Fibroblast of skin of right quadriceps (primary cell): ENCODE measurements at places on chromosomes 16 and 17.

DNA sequence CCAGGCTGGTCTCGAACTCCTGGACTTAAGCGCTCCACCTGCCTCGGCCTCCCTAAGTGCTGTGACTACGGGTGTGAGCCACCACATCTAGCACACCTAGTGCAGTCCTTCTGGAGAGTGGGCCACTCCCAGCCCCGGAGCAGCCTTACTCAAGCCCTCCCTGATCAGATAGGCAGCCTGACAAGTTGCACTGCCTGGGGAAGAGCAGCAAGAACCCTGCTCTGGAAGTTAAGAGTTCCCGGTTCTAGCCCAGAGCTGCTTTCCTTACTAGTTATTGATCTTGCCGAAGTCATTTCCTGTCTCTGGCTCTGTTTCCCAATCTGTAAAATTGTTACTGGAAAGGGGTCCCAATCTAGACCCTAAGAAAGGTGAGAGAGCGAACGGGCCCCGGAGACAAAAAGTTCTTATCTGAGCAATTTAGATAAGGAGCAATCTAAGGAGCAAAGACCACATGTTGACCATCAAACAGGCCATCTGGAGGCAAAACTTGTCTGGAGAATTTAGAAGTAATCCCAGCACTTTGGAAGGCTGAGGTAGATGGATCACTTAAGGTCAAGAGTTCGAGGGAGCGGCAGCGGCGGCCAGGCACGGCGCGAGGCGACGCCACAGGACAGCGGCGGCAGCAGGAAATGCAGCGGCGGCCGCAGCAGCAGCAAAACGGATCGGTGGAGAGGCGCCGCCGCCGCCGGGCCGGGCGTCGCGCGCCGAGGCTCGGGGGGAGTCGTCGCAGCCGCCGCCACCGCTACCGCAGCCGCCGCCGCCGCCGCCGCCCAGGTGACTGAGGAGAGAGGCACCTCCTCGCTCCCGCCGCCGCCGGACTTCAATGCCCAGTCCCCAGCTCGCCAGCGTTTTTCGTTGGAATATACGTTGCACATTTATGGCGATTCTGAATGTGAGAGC lies 4.3 kb upstream of the NAGLU start:
- no peak for DNase-seq

GRCh38 chr17:57607553-57608120 lies 137.5 kb downstream of the CCDC182 start:
- no peak for DNase-seq

GRCh38 chr16:8571061-8571596 lies 19.2 kb downstream of the TMEM114 start:
- DNase-seq = peak; percentile 60

DNA sequence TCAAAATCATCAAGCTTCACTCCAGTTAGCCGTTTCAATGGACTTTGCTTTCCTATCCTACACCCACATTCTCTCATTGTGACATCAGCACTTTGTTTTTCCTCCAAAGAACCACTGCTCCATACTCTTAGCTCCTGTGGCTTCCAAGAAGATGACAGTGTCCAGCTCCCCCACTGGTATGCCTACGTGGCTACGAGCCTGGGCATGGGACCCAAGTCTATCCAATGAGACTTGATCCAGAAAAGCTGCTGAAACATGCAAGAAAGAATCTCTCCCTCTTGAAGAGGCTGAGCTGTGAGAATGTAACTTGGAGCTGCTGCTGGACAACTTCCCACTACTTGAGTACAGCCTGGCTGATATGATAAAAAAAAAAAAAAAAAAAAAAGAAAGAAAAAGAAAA lies 9.4 kb downstream of the TOX3 start:
- no peak for DNase-seq

DNA sequence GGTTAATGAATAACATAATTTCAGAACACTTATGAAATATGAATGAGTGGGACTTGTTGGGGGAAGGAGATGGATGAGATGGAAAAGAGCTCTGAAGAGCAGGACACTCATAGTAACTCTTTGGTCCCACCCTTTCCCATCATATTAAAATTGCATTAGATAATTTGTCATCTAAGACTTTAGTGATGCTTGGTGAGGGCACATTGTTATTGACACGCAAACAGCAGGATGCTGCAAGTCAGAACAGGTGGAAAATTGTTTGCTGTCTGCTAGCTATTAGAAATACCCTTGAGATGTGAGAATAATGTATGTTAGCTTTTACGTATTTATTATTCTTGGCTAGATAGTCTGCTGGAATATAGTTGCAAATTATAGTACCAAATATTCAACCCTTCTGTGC lies 75.7 kb downstream of the TANC2 start:
- DNase-seq = no peak

GRCh38 chr16:13935408-13935807 lies 15.5 kb downstream of the ERCC4 start:
- DNase-seq = no peak

- no peak for DNase-seq
These were observed 13.1 kb upstream of the MRPS23 start for GRCh38 chr17:57862694-57863667.

DNA sequence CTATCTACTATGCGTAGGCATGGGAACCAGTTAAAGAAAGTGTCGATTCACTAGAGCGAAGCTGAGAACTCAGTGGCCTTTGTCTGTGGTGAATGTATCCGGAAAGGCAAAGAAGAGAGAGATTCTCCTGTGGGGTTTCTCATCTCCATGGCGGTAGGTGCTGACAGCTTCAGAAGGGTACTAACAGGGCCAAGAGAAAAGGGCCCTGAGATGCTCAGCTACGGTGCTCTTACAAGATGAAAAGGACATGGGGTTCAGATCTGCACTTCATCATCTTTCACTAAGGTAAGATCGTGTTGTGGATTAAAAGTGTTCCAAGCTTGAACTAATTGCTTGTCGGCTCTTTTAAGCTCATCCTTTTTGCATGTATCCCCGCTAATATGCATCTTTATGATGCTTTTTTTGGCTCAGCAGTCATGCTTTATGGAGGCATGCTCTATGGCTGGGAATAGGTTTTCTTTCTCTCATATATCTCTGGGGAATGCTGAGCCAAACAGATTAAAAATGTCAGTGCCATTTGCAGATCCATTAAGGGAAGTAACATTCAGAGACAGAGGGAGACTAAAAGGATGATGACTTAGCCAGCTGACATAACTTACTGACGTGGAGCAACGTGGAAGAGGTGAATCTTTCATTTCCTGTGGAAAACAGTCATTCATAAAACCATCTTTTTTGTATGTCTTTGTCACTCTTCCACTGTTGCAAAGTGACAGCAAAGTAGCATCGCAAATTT lies 29.9 kb downstream of the KCNJ16 start:
- DNase-seq = no peak

DNA sequence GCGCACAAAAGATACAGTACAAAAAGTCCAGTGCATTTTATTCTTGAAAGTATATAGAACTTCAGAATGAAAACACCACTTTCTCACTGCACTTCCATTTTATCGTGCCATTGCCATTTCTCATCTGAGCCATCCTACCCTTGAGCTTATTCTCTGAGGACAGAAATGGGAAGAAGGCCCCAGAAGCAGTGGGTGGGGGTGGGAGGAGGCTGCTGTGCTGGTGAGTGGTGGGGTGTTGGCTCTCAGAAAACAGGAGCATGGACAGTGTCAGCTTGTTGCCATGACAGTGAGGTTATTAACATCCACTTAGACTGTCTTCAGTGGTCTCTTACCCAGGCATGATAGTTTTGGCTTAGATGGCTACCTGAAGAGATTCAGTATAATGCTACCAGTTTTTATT lies 4.5 kb downstream of the ATMIN start:
- no peak for DNase-seq

GRCh38 chr16:83715217-83715920 lies 92.4 kb upstream of the HSBP1 start:
- DNase-seq = no peak

- peak; percentile 28 for DNase-seq
These were observed 9.9 kb downstream of the SLC5A10 start for GRCh38 chr17:18961634-18962493.

- peak; percentile 33 for DNase-seq
These were observed 184.0 kb downstream of the CYLD start for GRCh38 chr16:50925758-50926357.

DNA sequence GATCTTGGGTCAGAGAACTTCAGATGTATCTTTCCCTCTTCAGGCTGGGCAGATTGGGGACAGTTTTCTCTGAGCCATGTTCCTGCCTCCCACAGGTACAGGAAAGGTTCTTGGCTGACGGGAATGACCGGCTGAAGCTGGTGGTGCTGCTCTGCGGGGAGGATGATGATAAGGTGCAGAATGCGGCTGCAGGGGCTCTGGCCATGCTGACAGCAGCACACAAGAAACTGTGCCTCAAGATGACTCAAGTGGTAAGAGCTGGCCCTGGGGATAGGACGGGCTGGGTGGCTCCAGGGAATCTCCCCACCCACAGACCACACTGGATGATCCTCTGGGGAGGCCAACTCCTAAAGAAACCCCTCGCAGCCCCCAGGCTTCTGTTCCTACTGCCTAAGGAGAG lies 10.9 kb downstream of the SLC35G3 start:
- no peak for DNase-seq

- DNase-seq = no peak
These were observed 80.6 kb downstream of the MGAT5B start for GRCh38 chr17:76948726-76949342.

- no peak for DNase-seq
These were observed 20.4 kb downstream of the SOCS1 start for GRCh38 chr16:11235703-11235991.

GRCh38 chr16:67399218-67399733 lies 6.0 kb upstream of the TPPP3 start:
- no peak for DNase-seq

- no peak for DNase-seq
These were observed 118.6 kb downstream of the TANGO6 start for GRCh38 chr16:68961778-68962402.

DNA sequence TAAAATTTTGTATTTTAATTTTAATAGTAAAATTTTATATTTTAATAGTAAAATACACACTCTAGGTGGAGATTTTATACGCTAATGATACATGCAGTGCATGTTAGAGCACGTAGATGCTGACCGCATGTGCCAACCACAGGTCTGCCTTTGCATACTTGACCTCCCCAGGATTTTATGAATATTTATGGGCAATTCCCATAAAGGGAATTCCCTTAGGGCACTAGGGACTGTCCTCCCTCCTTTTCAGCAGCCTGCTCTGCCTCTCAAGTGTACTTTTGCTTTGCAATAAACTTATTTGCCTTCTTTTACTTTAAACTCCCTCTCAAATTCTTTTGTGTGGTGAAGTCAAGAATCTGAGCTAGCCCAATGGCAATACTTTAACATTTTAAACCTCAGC lies 217.7 kb upstream of the CDH8 start:
- DNase-seq = no peak

DNA sequence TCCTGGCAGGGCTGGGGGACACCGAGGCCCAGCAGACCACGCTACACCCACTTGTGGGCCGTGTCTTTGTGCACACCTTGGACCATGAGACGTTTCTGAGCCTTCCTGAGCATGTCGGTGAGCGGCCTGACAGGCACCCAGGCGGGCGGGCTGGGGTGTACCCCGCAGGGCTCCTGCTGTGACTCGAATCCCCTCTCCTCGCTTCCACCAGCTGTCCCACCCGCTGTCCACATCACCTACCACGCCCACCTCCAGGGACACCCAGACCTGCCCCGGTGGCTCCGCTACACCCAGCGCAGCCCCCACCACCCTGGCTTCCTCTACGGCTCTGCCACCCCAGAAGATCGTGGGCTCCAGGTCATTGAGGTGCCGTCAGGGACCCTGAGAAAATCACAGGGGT lies 1.6 kb downstream of the SGCA start:
- no peak for DNase-seq
